ENCODE measurements at places on chromosomes 3 and 15.

DNA sequence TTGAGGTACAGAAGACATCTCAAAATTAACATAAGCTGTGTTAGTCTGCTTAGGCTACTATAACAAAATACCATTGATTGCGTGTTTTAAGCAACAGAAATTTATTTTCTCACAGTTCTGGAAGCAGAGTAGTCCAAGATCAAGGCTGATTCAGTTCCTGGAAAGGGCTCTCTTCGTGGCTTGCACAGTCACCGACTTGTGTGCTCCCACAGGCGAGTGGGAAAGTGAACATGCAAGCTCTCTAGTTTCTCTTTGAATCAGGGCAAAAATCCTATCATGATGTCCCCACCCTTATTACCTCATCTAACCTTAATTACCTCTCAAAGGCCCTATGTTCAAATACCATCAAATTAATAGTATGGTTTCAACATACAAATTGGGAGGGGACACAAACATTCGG is 505.9 kb downstream of the ZIC1 start:
- no peak for DNase-seq

DNA sequence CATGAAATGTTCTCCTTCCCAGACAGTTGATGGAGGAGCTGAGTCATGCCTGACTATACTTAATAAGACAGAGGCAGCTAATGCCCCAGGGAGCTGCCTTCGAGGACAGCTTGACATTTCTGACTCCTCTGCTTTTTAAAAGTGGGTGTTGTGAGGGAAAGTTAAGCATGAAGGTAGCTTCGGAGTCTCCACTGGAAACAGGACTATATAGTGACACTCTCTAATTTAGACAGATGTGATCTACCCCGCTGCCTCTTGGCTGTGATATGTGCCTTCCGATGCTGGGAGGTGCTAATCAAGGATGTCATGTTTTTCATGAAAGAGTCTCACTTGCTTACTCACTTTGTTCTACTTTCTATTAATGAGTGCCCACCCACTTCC is 72.7 kb downstream of the IL1RAP start:
- DNase-seq = no peak

GRCh38 chr3:19334120-19334519 is 185.8 kb downstream of the KCNH8 start:
- no peak for DNase-seq

DNA sequence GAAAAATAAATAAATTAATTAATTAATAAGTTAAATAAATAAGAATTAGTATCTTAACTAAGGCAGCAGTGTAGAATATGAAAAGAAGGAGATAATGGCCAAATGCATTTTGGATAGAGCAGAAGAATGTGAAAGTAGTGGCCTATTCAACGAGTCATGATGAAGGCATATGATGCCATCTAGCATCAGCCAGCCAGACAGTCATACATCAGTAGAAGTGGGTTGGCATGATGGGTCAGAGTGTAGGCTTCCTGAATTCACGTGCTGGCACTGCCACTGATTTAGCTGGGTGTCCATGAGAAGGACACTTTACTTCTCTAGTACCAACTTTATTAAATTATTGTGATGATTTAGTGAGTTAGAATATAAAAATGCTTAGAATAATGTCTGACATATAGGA is 256.1 kb upstream of the ARPP21 start:
- DNase-seq = no peak

DNA sequence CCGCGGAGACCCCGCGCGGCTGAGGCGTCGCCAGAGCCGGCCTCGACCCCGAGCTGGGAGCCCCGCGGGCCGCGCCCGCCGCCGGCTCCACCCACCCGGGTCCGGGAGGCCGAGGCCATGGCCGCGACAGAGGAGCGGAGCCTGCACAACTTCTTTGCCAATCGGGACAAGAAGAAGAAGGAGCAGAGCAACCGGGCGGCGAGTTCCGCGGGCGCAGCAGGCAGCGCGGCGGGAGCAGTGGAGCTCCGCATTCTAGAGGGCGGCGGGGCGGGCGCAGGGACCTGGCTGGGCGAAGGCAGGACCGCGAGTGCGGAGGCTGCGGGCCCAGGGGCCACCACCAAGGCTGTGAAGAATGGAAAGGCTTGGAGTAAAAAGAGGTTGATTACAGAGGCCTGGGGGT is 37.6 kb upstream of the EPHA6 start:
- no peak for DNase-seq

GRCh38 chr3:140386357-140387100 is 291.3 kb upstream of the TRIM42 start:
- DNase-seq = no peak

DNA sequence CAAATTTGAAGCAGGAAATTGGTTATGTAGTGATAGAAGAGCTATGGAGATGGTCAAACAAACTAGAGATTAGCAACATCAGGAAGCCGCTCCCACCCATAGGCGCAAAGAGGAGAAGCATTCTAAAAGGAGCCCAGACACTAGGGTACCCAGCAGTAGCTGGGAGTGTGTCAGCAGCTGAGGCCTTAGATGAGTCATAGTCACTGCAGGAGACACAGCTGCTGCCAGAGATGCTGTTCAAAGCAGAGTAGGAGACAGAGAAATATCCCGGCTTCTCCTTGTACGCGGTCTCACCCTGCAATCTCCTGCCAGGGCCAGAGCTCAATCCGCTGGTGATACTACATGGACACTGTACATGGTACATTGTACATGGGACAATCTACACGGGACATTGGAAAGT is 61.9 kb downstream of the VGLL3 start:
- DNase-seq = no peak

DNA sequence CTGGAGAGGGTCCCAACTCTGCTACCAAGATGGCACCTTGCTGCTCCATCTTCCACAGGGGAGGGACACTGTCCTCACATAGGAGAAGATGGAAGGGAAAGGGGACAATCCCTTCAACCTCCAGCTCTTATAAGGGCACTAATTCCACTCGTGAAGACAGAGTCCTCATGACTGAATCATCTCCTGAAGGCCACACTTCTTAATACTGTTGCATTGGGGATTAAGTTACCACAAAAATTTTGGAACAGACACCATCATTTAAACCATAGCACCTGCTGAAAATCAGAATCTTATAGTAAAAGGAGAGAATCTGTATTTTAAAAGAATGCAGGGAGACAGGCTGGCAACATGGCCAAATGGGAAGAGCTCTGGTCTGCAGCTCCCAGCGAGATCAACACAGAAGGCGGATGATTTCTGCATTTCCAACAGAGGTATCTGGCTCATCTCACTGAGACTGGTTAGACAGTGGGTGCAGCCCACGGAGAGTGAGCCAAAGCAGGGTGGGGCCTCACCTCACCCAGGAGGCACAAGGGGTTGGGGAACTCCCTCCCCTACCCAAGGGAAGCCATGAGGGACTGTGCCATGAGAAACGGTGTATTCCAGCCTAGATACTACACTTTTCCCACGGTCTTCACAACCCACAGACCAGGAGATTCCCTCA is 69.4 kb upstream of the LIPC start:
- DNase-seq = no peak

DNA sequence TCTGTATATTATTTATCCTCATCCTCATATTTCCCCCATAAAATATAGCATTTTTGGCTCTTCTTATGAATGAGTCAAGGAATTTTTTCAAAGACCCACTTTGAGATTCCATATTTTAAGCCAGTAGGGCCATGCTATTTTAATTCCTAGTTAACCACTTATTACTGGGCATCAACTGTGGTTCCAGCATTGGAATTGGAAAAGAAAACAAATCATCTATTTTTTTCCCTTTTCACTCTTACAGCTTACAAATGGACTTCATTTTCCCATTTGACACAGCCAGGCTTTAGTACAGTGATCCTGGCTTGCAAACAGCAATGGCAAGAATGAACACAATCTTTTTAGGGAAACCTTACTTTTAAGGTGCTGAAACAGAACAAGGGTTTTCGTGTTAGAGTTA is 19.4 kb upstream of the PLCL2 start:
- no peak for DNase-seq

DNA sequence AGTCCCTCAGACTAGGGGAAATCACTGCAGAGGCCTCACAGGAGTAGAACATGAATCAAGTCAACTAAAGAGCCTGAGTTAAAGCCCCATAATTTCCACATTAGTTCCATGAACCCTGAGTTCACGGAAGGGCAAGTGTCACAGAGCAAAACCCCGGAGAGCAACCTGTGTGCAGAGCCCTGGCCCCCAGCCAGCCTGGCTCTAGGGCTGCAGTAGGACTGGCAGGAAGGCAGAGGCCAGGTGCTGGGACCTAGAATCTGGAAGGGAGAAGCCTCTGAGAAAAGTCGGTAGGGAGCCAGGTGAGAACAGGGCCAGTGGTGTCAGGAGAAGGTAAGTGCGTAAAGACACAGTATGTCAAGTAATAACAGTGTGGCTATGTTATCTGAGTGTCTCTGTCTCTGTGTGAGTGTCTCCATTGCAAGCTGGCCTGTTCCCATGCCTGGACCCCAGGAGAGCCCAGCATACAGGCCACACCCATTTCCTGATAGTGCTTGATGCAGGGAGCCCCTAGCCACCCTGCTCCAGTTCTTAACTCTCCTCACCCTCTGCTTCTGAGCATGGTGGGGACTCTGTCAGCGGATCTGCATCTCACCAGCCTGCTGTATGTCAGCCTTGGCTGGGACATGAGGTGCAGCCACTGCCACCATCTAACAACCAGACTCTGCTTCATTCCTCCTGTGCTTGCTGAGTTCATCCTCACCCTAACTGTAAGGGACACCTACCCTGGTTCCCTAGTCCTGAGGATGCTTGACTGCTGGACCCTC is 11.3 kb upstream of the MANF start:
- DNase-seq = no peak

DNA sequence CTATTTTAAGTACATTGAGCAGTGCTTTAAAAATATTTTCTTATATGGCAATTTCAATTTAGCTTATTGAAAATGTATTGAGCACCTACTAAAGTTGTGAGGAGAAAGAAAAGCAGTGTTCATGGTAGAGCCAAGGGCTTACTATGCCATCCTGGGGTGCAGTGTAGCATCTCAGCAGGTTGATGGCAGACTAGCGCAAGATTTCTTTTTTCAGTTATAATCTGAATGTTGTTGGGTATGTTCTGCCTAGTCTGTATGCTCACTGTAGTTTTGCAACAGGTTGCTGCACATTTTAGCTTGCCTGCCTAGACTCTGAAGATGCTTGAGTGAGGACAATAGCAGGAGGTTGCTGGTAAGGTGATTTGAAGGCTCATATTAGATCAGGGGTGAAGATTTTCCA is 103.1 kb upstream of the UNC13C start:
- DNase-seq = no peak

- DNase-seq = no peak
Observed at GRCh38 chr3:9222049-9222448, 27.4 kb downstream of the SRGAP3 start.

Data from smooth muscle cell of the brain vasculature (primary cell).